COR-L47 (cell line): ENCODE measurements at places on chromosomes 2 and 18.

GRCh38 chr18:52008330-52008729 is 331.7 kb upstream of the DCC start:
- DNase-seq = no peak

GRCh38 chr2:66324909-66325528 is 109.9 kb upstream of the MEIS1 start:
- no peak for DNase-seq

- no peak for DNase-seq
Observed at GRCh38 chr18:45677276-45677807, 46.6 kb upstream of the SLC14A1 start.

DNA sequence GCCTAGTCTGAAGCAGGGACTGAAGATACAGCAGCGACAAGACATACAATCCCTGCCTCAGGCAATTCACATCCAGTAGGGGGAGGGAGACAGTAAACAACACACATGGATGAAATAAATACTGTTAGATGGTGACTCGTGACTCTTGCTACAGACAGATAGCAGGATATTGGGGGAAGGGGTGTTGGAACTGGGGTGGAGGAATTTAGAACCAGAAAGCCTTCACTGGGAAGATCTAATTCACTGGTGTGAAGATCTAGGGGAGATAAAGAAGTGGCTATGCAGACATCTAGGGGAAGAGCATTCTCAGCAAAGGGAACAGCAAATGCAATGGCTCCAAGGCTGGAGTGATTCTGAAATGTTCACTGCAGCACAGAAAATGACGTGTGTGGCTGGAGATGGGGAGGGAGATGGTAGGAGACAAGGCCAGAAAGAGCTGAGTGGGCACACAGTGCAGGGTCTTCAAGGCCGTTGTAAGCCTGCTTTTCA is 52.6 kb upstream of the TMEM163 start:
- DNase-seq = no peak

- DNase-seq = no peak
Observed at GRCh38 chr18:7577706-7578105, 10.6 kb downstream of the PTPRM start.

- no peak for DNase-seq
Observed at GRCh38 chr18:76425146-76426131, 69.6 kb downstream of the ZNF516 start.

DNA sequence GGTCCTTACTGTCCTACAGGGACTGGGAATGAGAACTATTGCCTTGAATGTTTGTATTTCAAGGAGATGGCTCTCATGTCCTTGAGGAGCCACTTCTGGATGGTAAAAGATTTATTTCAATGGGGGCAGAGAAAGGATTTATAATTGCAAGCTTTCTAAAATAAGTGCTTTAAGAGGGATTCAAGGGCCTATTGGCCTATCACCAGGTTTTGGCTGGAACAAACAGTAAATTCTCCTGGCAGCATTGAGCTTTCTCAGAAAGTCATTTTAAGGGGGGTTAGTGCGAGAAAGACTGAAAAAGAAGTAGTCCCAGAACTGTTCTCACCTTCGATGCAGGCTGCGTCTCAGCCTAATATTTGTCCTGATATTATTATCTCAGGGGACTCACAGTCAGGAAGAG is 29.8 kb downstream of the DPP10 start:
- DNase-seq = no peak

DNA sequence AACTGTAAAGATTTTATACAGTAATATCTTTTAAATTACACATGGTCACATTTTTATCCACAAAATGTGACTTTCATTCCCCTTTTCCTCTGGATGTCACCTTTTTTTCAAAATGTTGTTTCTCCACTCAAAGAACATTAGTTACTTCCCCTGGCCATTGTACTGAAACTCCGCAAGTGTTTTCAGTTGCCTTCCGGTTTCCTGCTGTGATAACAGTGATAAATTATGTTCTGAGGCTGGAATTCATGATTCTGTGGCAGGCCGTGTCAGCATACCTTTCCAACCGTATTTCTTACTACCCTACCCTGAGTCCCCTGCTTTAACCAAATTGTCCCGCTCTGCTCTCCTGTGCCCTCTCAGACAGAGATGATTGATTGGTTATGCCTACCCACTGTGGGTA is 53.5 kb downstream of the MGAT5 start:
- no peak for DNase-seq

DNA sequence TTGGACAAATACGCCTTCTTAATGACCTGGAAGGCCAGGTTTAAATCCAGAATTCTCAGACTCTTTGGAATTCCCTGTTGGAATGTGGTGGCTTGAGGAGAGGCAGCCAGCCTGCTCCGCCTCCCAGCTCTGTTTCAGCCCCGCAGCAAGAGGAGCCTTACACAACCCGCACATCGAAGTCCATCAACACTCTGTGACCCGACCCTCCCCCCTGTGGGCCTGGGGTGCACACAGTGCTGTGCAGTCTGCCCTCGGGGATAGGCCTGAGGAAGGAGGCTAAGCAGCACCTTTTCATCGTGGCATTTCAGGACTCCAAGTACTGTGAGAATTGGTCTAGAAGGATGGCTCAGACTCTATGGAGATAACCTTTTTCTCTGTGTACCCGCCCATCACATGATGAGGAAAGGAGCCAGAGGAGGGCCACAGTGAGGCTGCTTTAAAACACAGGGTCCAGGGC is 73.7 kb downstream of the GREB1L start:
- no peak for DNase-seq

GRCh38 chr2:177265824-177266817 is 1.6 kb upstream of the NFE2L2 start:
- DNase-seq = no peak

DNA sequence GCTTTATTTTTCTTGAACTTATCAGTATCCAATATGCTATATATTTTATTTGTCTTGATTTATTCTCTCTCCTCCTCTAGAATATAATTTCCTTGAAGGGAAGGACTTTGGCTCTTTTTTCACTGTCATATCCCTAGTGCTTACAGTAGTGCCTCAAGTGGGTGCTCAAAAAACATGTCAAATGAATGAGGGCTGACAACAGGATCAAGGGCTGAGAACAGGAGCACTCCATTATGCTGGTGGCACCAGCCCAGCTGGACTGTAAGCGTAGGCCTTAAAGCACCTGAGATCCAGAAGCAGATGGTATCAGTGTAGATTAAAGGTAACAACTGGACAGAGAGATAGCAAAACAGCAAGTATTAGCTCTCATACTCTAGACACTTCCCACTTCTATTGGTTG is 46.3 kb downstream of the PMS1 start:
- no peak for DNase-seq
